ENCODE measurements at places on chromosomes 7 and 10.

- no peak for DNase-seq
Observed at GRCh38 chr7:13072014-13072413, 384.6 kb downstream of the ARL4A start.

DNA sequence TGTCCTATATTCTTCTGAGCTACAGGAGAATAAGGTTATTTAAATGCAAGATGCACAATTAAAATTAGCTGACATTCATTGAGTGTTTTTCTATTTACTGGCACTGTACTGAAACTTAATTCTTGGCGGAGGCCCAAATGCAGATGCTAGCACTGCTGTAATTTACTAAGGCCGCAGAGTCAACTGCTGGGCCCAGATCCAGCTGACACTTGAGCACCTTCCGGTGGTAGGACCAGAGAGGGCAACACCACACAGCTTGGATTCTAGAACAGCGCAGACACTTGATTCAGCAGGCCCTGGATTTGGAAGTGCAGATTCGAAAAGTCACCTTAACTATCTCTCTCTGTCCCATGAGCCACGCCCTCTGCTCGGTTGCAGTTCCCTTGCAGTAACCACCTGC, 228.6 kb upstream of the TMEM72 start:
- no peak for DNase-seq

- DNase-seq, result no peak
Observed at GRCh38 chr7:70799841-70800405, 332.0 kb upstream of the GALNT17 start.

DNA sequence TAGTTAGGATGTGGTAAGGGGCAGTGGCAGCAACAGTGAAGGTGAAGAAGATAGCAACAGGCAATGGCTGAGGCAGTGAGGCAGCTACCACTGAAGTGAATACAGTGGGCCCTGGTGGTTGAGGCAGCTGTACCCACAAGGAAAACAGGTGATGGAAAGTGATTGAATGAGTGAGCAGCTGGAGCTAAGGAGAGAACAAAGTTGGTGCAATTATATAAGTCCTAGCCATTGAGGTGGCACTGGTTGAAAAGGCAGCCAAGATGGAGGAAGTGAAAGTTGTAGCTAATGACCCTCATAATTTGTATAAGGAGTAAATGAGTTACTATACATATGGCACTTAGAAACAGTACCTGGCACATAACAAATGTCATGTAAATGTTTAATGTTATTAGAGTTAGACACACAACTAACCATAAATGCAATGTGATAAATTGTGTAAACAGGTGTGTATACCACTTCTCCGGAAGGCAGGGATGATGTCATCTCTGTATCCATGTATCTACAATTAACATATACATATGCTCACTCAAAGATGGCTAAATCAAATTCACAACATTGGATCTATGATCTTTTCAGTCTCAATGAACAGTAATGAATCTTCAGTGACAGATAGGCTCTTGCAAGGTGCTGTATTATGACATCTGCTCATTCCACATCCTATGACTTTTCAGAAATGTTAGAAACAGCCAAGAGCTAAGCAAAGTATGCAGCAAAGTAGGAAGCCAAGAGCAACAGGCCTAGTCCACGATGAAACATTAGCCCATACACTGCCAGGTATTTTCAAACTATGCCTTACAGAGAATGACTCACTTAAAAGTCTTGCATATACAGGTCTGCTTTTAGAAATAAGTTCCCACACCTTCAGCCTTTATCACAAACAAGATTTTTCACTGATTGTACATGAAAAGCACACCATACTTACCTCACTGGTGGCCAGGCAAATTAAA, 10.7 kb downstream of the XPNPEP1 start:
- no peak for DNase-seq

DNA sequence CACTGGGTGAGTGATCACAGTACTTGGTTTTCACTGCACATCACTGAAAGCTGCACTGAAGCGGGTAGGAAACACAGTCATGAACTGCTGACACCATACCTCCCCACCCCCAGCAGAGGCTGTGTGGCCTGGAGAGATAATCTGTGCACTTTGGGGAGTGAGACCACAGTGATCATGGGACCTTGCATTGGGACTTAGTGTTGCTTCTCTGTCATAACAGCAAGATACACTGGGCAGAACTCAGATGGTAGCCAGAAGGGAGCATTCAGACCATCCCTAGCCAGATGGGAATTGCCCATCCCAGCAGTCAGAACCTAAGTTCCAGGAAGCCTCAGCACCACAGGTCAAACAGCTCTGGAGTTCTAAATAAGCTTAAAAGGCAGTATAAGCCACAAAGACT, 346.4 kb upstream of the TMEM229A start:
- DNase-seq, result no peak

GRCh38 chr10:87696922-87697745, 37.5 kb downstream of the PAPSS2 start:
- DNase-seq, result no peak

DNA sequence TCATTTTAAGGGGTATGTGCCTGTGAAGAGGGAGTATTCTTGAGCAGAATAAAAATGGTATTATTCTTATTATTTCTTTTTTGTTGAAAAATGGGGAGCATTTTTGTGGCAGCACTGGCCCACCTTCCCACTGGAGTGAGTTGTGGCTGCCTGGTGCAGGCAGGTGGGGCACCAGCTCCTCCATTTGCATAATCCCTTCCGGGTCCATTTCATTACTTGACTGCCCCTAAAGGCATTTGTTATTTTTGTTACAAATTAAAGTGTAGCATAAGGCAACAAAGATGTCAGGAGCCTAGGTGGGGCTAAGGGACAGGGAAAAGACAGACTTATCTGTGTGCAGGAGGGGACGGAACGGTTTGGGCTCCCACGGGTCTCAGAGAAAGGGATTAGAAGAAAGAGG, 26.8 kb downstream of the GOLGA7B start:
- DNase-seq, result no peak

- DNase-seq, result no peak
Observed at GRCh38 chr7:127916735-127917134, 114.5 kb downstream of the LRRC4 start.

DNA sequence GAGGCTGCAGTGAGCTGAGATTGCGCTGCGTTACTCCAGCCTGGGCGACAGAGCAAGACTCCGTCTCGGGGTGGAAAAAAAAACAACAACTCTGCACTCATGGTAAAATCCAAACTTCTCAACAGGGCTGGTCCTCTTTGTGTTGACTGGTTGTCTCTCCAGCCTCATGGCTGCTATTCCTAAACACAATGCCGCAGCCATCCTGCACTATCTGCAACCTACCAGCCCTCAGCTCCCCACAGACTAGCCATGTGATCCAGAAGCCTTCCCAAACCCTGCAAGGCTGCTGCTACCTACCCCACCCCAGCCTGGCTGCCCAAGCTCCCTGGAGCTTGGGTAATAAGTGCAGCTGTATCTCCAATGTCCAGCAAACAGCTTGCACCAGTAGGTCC, 11.7 kb downstream of the ZYX start:
- no peak for DNase-seq

- DNase-seq, result no peak
Observed at GRCh38 chr7:33623267-33623666, 282.1 kb upstream of the BMPER start.

DNA sequence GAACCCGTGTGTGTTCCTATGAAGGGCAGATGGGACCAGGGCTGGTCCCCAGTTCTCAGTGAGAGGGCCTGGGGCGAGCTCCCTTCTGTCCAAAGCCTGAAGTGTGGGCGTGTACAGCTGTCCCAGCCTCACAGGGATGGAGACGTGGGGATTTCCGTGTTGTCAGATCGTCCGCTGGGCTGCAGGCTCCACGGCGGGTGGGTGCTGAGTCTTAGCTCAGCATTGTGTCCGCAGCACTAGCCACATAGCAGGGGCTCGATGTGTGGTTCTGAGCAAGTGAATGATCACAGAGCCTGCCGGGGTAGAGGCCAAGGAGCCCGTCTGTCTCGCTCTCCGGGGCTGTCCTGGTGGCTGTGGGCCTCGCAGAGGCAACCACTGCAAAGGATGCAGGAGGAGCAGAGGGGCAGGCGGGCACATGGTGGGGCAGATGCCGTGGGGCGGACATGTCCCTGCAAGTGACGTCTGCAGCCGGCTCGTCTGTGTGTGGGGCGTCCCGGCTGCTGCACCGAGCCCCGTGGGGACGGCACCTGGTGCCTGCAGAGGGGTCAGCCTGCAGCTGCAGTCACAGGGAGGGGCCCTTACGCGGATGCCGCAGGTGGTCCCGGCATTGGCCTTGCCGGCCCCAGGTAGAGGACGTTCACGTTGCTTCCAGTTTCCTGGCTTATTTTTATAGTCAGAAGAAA, 30.9 kb downstream of the FAM20C start:
- no peak for DNase-seq

GRCh38 chr10:52261362-52261761, 52.7 kb upstream of the DKK1 start:
- no peak for DNase-seq

DNA sequence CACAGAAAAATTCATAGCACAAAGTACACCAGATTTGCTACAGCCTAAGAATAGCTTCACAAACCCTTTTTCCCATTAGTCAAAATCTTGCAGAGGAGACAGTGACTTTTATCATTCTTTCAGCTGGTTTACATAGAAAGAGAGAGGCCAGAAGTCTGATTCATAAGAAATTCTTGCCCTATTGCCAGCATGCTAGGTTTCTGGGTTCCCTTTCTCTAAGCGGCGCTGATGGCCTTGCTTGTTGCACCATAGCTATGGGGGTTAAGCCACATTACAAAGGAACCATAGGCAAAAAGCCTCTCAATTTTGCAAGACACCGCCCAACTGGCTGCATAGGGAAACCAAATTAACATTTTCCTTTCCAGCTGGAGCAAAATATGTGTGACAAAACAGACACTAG, 87.4 kb downstream of the ZNF467 start:
- DNase-seq, result no peak

DNA sequence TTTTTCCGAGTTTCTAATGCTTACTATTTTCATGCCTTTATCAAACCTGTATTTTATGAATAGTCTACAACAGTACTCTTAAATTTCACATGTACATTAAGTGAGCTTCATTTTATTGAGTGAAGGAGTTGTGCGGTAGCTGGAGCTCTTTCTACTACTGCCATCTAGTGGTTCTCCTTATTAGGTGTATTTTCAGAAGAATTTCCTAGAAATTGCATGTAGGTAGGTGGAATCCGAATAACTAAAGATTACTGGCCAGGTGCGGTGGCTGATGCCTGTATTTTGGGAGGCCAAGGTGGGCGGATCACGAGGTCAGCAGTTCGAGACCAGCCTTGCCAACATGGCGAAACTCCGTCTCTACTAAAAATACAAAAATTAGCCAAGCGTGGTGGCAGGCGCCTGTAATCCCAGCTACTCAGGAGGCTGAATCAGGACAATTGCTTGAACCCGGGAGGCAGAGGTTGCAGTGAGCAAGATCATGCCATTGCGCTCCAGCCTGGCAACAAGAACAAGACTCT, 38.3 kb downstream of the LRRC72 start:
- DNase-seq, result no peak

DNA sequence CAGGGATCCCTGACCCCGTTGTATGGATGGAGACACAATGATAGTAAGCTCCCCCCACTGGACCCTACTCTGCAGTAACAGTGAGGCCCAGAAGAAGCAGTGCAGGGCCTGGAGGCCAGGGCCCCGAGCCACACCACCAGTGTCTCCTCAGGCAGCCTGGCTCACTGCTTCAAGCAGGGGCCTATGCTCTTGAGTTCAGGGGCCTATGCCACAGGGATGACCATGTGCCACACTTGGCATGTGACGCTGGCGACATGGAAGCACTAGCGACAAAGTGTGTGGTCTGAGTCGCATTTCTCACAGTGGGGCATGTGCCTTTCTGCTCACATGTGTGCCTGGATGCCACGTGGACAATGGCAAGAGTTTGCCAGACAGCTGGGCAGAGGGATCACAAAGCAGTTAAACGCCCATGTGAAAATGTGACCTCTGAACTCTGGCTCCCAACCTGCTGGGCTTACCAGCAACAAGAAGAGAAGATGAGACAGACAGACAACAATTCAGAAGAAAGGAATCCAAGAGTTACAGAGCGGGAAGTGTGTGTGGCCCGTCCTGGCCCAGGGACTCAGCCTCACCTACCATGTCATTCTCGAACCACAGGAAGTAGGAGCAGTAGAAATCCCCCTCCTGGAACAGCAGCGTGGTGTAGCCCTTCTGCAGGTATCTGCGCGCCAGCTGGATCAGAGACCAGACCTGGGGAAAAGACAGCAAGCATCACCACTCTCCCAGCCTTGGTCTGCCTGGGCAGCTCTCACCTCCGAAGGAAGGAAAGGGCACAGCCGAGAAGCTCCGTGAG, 4.7 kb upstream of the PYROXD2 start:
- no peak for DNase-seq

DNA sequence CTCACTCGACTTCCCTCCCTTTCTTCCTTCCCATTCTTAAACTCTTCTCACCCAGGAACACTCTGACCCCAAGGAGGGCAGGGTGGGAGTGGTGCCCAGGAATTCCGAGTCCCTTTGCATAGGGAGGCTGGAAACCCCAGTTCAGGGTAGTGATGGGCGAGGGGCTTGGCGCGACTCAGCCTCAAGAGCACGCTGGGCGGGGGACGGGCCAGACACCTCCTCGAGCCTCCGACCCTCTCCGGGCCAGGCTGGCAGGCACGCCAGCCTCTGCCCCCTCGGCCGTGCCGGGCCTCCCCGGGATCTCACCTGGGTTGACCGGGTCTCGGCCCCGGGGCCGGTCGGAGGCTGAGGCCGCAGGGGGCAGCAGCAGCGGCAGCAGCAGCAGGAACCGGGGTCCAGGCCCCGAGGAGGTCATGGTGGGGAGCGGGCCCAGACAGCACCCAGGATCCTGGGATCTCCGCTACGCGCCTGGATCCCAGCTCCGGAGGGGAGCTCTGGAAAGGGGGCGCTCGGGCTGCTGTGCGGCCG, 457 bp downstream of the PLOD3 start:
- DNase-seq, result no peak

GRCh38 chr7:14806891-14807290, 95.7 kb downstream of the DGKB start:
- no peak for DNase-seq

- no peak for DNase-seq
Observed at GRCh38 chr7:130940907-130941306, 206.9 kb upstream of the KLF14 start.

DNA sequence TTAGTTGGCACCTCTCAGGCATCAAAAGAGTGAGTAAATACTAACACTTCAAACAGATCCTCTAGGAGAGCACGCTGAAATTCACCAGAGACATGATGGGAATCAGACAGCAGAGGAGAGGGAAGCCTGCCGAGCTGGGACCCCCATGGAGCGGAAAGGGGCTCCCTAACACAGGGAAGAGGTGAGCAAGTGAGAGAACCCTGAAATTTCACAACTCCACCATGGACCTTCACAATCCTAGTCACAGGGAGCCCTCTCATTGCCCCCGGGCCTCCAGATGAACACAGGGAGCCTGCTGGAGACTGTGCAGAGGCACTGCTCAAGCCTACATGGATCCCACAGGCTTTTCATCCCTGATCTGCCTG, 59.2 kb upstream of the ANTXRL start:
- no peak for DNase-seq

DNA sequence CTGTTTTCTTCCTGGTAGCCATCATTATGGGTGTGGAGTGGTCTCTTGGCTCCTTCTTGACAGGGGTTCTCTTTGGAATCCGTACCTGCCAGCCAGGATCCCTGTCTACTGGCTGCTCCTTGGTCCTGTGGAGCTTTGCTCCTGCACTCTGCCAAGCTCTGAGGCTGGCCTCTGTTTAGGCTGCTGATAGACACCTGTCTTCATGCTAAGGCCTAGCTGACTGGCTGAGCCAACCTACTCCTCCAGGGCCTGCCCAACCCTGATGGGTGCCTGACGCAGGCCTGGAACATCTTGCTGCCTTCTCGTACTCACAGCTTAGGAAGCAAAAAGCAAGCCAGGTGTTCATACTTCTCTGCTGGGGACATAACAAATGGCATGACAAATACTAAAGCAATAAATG, 333.6 kb upstream of the ZNF32 start:
- no peak for DNase-seq

- no peak for DNase-seq
Observed at GRCh38 chr7:20033621-20034400, 183.4 kb downstream of the MACC1 start.
